ENCODE measurements at places on chromosomes 7 and 10.

- DNase-seq = no peak
Measured at GRCh38 chr7:45196374-45196773, 38.8 kb downstream of the RAMP3 start.

- peak; percentile 92 for DNase-seq
Measured at GRCh38 chr10:62426086-62426485, 51.9 kb downstream of the ZNF365 start.

GRCh38 chr10:44237364-44238049, 147.4 kb downstream of the CXCL12 start:
- DNase-seq = no peak

- DNase-seq = no peak
Measured at GRCh38 chr10:79136236-79137005, 67.7 kb downstream of the ZMIZ1 start.

DNA sequence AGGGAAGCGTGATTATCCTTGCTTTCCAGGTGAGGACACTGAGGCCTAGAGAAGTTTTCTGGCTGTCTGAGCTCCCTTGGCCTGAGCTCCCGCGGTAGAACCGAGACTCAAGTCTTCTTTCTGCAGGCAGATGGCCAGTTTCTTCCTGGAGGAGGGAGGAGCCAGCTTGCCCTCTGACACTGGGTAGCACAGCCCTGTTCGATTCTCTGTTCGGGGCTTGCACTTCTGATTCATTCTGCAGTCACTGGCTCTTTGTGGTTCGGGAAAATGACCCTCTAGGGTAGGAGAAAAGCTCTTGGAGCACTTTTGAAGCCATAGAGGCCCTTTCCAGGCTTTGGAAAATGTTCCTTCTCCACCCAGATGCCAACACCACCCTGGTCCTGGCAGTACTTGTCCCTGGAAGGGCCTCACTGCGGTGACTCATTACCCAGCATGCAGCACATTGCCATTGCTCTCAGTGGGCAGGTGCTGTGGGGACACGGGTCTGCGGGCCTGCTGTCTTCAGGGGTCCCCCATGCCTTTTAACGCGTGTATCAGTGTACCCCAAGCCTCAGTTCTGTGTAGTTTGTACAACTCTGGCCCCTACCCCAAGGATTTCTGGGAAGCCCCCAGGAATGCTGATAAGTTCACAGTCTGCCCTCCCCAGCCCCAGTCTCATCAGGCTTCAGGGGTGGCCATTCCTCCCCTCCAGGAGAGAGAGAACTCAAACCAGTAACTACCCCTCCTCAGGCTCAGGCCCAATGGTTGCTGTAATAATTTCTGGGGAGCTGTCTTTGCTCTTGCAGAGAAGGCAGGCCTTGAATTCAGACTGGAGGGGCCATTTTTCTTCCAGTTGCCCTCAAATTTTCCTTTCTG, 11.9 kb downstream of the CHST3 start:
- peak; percentile 39 for DNase-seq

- no peak for DNase-seq
Measured at GRCh38 chr7:131233193-131233592, 94.5 kb upstream of the MKLN1 start.

DNA sequence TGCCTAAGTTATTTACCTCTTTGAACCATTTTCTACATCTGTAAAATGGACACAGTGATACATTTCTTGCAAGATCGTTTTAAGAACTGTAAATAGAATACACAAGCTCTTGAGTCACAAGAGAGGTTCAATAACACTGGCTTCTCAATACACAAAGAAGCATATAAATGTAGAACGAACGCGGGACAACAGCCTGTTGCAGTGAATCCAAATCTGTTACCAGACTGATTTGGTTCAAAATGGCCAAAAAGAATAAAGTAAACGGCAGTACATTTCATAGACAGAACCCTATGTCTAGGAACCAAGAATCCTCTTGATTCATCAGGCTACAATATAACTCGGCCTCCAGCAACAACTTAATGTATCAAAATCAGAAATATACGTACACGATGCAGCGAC, 701 bp downstream of the MTPAP start:
- no peak for DNase-seq

DNA sequence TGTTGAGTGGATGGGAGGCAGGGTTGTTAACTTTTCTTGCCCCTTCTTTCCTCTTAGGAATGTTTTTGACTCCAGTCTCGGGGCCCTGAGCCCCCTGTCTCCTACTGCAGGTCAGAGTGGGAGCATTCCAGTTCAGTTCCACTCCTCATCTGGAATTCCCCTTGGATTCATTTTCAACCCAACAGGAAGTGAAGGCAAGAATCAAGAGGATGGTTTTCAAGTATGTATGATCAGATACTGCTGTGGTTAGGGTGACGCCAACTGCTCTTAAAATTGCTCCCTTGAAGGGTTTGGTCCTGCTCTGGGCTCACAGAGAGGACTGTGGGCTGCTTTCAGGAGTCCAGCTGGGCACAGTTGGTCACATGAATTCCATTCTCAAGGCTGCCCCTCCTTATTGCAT, 22.0 kb downstream of the VWA2 start:
- DNase-seq = peak; percentile 62

- DNase-seq = peak; percentile 74
Measured at GRCh38 chr10:128064108-128064969, 61.9 kb downstream of the MKI67 start.

GRCh38 chr10:78435484-78436221, 402.0 kb downstream of the RPS24 start:
- DNase-seq = no peak

DNA sequence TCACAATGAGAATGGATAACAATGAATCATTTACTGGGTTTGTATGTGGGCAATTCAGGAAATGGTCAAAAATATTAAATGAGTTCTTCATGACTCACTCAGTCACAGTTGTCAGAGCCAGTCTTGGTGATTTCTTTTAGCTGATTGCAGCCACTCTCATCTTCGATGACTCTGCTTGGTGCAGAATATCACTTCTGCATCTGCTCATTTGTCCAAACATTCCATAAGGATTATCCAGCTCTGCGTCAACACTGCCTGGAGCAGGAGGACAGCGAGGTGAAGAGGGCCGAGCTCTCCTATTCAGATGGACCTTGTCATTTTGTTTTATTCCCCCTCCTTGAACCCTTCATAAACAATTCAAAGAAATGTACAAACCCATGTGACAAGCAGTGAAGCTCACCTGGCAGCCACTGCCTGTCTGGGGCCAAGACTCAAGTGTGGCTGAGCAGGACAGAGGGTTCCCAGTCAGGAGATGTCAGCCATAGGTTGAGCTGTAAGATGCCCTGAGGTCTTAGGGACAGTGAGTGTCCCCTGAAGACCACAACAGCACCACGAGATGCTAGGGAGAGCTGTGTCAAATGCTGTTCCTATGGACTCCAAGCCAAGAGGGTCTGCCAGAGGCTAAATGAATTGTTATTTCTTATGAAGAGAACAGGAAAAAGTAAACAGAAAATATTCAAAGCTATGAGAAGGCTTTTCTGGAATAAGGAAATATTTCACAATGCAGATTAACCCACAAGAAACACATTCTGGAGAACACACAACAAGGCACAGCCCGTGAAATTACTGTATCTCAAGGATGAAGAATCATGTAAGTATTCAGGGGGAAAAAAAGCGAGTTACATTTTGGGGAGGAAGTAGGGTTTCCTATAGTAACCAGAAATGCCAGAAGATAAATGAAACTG, 33.1 kb upstream of the EGFR start:
- DNase-seq = peak; percentile 76

GRCh38 chr10:47225928-47226645, 73.9 kb upstream of the GDF10 start:
- DNase-seq = no peak

DNA sequence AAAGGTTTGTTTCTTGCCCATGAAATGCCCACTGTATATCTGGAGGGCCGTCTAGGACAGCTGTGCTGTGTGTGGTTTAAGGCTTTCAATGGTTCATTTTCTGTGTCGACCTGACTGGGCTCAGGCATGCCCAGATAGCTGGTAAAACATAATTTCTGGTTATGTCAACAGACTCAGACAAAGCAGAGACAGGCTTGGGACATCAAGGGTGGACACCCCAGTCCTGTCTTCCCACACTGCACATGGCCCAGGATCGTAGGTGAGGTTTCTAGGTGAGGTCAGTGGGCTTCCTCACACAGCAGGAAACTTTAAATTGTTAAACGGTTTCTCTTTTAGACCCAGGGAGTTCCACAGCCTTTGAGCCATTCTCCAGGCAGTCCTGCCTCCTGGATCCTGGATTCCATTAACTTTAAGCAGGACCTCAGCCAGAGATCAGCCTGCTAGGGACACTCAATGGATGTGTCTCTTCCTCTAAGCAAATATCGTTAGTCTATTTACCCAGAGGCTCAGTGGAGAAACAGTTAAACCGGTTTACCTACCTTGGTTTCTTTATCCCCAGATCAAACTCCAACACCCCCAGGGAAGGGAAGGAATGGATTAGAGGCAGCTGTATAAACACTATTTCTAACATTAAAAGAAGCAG, 66.4 kb downstream of the ST8SIA6 start:
- DNase-seq = no peak

DNA sequence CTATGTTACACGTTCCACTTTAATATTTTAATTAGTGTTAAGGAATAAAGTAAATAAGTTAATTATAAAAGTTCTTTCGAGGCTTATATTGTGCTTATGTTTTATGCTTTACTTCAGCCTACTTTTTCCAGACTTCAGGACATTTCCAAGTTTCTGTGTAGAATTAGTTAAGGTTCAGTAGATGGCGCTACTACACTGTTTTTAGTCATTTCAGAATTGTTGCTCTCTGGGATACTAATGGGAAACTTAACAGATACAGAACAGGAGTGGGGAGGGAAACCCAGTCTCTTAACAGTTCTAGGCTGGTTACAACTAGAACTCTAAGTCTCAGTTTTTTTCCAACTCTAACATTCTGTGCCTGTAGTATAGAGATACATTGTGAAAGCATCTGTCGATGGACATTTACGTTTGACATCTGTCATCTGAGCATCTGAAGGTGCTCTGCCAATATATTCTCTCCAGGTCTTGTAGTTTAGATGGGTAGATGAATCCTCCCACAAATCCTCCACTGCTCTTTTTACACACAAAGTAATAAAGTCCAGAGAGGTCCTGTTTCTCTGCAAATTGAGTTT, 56.8 kb upstream of the FAM171A1 start:
- peak; percentile 65 for DNase-seq

DNA sequence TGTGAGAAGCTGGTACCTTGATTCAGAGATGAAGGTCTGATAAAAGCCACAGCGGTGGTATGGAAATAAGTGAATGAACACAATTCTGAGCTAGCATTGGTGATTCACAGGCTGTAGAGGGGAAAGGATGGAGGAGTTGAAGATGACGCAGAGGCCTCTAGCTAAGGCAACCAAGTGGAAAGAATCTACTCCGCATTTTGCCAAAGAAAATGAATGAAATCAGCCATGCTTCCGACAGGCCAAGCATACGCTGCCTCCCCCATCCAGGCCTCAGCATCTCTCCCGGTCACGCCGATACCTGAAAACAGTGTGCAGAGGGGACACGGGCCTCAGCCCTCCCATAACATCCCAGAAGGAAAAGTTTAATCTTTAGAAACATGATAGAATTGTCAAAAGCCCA, 124.3 kb upstream of the UNC5B start:
- DNase-seq = peak; percentile 98

- no peak for DNase-seq
Measured at GRCh38 chr7:71364551-71364950, 232.6 kb downstream of the GALNT17 start.

DNA sequence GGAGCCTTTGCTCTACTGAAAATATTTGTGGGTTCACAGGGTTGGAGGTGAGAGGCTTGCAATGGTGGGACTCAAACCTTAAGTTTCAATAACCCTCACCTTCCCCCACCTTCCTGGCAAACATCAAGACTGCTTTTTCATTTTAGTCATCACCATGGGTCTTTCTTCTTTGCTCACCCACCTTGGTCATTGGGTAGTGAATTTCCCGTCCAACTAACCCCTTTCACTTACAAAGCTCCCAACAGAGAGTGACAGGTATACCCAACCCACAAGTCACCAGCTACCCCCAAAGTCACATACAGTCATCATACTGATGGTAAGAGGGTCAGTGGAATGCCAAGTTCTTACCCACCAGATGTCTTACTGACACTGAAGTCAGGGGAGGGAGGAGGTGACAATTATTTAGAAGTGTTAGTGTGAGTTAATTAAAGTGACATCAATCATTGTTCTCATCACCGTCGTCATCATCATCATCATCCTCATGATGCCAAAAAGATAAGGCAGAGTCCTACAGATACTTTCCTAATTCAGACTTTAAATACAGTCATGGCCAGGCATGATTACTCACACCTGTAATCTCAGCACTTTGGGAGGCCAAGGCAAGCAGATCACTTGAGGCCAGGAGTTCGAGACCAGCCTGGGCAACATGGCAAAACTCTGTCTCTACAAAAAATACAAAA, 49.0 kb downstream of the PIK3AP1 start:
- DNase-seq = no peak

GRCh38 chr10:69860271-69860670, 58.6 kb downstream of the COL13A1 start:
- DNase-seq = no peak

DNA sequence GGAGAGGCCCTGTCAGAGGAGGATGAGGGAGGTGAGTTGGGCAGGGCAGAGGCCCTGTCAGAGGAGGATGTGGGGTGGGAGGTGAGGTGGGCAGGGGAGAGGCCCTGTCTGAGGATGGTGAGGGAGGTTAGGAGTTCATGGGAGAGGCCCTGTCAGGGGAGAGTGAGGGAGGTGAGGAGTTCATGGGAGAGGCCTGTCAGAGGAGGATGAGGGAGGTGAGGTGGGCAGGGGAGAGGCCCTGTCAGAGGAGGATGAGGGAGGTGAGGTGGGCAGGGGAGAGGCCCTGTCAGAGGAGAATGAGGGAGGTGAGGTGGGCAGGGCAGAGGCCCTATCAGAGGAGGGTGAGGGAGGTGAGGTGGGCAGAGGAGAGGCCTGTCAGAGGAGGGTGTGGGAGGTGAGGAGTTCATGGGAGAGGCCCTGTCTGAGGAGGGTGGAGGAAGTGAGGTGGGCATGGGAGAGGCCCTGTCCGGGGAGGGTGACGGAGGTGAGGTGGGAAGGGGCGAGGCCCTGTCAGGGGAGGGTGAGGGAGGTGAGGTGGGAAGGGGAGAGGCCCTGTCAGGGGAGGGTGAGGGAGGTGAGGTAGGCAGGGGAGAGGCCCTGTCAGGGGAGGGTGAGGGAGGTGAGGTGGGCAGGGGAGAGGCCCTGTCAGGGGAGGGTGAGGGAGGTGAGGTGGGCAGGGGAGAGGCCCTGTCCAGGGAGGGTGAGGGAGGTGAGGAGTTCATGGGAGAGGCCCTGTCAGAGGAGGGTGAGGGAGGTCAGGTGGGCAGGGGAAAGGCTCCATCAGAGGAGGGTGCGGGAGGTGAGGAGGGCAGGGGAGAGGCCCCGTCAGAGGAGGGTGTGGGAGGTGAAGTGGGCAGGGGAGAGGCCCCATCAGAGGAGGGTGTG, 73.7 kb downstream of the INPP5A start:
- DNase-seq = no peak

GRCh38 chr10:128046953-128047290, 79.3 kb downstream of the MKI67 start:
- no peak for DNase-seq

- DNase-seq = no peak
Measured at GRCh38 chr10:101094121-101094879, 32.5 kb downstream of the KAZALD1 start.

All from kidney glomerular epithelial cell (primary cell).